ENCODE measurements at places on chromosomes 4 and X.
A peak's percentile ranks its signal among the peaks of the same experiment; 100 is the strongest.

DNA sequence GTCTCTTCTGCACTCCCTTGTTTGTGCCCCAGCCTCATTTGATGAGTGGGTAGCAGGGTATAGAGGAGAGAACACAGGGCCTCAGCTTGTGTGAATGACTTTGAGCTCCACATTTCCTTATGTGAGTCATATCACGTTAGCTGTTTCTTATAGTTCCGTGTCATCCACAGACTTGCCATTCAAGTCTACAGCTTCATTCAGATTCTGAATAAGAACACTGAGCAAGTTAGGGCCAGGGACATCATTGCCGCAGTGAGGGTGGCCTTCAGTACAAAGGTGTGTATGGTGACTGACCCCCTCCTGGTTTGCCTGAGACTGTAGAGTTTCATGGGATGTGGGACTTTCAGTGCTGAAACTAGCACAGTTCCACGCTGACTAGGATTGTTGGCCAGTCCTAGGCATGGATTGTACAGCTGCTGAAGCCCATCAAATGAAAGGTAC is 23.6 kb downstream of the KLF3 start:
- peak; percentile 52 for DNase-seq

DNA sequence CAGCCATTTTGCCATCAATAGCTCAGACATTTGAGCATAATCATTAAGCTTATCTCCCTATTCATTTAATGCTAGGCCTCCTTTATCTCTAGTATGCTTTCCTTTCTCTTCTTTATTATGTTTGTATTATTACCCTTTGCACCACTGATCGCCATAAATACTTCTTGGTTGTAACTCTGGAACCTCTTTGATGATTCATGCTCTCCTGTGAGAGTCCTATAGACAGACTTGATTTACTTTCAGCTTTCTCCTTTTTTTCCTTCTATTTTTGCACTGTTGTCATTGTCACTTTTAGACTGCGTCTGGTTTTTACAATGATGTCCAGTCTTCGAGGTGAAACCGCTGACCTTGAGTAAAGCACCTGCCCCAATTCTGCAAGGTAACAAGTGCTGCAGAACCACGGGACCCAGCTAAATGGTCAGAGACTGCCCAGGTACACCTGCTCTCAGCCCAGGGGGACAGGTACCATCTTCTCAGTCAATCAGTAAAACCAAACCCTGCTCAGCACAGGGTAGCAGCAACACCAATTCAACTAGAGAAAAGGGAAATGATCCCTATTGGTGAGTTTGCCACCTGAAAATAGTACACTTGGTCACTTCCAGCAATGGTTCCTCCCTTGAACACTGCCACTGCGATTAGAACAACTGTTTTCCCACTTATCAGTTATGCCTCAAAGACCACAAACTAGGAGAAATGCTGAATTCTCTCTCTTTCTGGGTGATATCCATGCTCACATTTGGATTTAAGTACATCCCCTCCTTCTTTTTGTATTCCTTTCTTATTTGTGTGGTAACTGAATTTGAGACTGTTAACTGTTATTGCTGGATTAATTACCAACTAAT is 125.1 kb downstream of the MAML3 start:
- no peak for DNase-seq

- DNase-seq, result no peak
These were observed 1044.2 kb upstream of the FTHL17 start for GRCh38 chrX:32116047-32116446.

DNA sequence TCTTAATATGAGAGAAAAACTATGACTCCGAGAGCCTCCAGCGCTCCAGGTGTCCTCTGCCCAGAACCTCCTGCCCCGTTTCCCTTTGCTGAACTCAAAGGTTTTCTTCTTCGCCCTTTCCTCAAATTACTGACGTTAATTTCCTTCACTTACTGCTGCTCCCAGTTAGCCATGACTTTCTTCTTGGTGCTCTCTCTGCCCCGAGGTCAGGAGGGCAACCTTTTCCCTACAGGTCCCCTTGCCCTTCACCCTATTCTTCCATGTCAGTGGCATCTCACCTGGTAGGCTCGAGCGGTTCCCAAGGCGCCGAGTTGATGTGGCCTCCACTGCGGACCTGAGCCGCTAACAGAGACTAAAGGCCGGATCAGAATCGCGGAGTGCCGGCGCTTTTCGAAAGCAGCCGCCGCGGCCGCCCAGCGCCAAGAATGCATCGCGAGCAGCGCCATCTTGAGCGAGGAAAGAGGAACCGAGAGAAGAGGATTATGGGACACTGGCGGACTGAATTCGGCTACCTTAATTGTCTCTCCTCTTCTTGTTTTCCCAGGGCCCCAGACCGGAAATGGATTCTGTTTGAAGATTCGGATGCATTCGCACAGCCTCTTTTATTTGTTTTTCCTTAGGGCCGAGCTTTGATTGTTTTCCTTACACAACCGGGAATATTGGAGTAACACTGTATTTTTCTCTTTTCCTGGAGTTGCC is at the start of gene ABCB7:
ABCB7 (minus strand) TSS at position 457 of the 699 bp plus-strand sequence; CDS start at position 446, 11 bp downstream.
- peak; percentile 70 for DNase-seq
